ENCODE measurements at places on chromosomes 11 and 22.

GRCh38 chr11:44311339-44312261 is 1.7 kb upstream of the ALX4 start:
- DNase-seq = no peak

DNA sequence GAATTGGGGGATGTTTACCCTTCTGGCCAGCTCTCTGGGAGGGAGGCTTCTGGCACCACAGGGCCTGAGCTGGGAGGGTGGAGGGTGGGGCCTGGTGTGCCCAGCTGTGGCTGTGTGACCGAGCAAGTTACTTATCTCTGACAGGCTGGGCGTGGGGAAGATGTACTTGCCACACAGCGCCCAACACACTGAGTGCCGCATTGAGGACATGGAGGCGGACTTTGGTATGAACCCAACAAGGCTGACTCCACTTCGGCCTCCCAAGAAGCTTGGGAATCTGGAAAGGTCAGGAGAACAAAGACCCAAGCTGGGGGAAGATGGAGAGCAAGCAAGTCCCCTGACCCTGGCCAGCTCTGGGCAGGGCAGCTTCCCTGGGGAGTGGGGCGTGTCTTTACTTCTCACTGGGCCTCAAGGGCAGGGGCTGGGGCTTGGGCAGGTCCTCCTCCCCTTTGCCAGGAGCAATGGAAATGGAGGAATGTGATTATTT is 2.4 kb upstream of the MGAT3 start:
- no peak for DNase-seq

DNA sequence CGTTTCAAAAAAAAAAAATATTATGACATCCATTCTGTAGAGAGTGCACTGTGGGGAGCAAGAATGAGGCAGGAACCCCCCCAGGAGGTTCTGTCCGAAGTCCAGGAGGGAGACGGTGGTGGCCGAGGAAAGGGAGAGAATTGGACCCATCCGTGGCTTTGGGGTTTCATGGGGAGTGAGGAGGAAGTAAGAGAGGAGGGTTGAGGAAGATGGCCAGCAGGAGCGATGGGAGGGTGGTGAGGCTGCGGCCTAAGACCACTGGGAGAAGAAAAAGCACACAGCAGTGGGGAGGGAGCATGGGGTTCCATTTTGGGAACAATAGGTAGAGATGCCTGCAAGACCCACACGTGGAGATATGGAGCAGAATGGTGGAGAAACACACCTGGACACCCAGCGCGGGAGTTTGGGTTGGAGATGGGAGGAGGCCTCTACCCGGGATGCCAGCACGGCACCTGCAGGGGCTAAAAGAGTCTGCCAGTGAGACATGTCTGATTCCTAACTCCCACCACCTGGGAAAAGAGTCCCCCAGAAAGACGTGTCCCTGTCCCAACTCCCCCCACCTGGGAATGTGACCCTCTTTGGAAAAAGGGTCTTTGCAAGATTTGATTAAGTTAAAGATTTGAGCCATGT is 72.5 kb upstream of the SHANK2 start:
- no peak for DNase-seq

- DNase-seq = no peak
Observed at GRCh38 chr11:9203691-9204311, 61.3 kb downstream of the DENND5A start.

GRCh38 chr11:128290106-128290840 is 297.1 kb downstream of the ETS1 start:
- peak; percentile 90 for DNase-seq

DNA sequence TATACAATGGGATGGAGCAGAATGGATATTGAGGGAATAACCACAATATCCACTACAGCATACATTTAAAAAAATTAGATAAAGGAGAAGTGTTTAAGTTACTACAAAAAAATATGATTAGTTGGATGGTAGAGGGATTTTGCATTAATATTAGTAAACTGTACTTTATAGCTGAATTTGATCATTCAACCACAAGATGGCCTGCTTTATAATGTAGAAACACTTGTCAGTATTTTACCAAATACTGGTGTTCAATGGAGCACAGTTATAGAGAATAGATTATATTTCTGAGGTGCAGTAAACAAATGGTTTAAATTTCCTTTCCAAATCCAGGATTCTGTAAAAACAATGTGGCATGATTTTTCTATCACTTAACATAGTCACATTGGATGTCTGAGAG is 818.8 kb upstream of the CHORDC1 start:
- DNase-seq = no peak

DNA sequence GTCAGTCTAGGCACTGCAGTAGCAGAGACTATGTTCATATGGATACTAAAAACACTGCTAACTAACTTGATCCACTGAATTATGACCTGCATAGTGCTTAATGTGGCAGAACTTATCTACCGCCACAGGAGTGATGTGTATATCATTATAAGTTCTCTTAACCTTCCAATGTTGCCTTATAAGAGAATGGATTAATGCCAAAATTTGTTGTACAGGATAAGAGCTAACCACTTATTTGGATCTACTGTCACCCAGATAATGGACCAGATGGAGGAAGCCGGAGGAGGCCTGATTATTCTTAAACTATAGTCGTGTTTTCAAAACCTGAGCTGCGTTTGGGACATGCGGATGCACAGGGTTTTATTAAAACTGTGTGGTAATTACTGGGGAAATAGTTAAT is 1.9 kb upstream of the OR51B4 start:
- DNase-seq = no peak

GRCh38 chr22:17562906-17563870 is at the start of gene SLC25A18:
SLC25A18 (plus strand) TSS chr22:17563498; CDS start chr22:17579945, 16,447 bp downstream.
- DNase-seq = no peak

- no peak for DNase-seq
Observed at GRCh38 chr11:8331767-8332166, 68.1 kb upstream of the LMO1 start.

DNA sequence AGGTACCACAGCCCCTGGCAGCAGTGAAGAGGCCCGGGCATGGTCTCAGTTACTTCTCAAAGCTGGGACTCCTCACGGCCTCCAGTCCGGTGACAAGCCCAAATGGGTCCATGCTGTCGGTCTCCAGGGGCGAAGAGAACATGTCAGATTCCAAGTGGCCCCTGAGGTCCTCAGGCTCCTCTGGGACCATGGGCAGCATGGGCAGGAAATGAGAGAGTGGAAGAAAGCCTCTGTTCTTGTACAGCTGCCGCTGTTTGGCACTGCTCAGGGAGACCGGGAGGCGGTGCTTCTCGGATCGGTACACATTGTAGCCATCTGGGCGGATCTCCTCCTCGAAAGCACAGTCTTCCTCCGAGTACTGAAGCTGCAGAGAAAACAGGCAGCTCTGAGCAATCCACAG is 4.6 kb downstream of the FGF19 start:
- no peak for DNase-seq

DNA sequence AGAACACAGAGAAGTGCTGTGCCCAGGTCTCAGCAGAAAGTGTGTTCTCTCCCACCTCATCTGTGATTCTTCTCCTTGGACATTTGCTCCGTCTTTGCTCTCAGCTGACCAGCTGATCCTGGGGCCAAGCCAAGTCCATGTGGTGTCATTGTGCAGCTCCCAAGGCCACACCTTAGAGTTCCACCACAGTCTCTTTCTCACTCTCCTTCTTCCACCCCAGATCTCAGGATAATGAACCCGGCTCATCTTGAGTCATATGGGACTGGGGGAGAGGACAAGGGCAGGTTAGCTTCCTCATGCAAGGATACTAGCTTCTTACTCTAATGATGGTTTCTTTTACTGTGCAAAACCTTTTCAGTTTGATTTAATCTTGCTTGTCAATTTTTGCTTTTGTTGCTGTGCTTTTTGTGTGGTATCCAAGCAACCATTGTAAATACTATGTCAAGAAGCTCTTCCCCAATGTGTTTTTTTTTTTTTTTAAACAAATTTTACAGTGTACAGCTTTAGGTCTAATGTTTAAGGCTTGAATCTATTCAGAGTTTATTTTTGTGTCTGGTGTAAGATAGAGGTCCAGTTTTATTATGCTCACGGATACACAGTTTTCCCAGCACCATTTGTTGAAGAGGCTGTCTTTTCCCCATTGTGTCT is 75.0 kb upstream of the OR4B1 start:
- no peak for DNase-seq

- DNase-seq = no peak
Observed at GRCh38 chr11:119608781-119609180, 120.2 kb downstream of the NECTIN1 start.

DNA sequence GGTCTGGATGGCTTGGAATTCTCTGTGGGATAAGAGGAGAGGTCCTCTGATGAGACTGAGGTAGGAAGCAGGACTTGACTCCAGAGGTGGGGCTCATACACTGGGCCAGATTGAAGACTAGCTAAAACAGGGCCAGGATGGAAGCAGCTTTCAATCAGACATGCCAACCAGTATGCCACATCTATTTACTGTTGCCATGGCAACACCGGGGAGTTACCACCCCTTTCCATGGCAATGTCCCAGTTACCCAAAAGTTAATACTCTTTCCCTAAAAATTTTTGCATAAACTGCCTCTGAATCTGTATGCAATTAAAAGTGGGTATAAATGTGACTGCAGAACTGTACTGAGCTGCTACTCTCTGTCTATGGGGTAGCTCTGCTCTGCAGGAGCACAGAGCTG is 247.5 kb upstream of the ZBED5 start:
- DNase-seq = no peak
